ENCODE measurements at places on chromosomes 4 and X.
A peak's percentile ranks its signal among the peaks of the same experiment; 100 is the strongest.

DNA sequence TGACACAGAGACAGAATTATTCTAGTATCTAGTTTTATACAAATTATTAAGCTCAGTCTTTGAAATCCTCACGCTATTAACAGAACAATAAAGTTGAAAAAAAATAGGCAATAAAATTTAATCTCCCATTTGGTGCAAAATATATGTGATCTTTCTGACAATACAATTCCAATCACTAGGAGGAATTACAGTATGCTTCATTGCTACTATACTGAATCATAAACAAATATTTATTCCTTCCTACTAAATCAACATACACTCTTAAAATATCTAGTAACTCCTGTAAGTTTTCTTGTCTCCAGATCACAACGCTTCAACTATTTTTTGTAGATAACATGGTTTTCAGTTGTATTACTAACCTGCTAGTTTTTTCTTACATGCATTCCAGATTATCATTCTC lies 45.7 kb downstream of the KLHL8 start:
- no peak for DNase-seq

- no peak for DNase-seq
Observed at GRCh38 chr4:80535551-80535950, 200.0 kb downstream of the CFAP299 start.

DNA sequence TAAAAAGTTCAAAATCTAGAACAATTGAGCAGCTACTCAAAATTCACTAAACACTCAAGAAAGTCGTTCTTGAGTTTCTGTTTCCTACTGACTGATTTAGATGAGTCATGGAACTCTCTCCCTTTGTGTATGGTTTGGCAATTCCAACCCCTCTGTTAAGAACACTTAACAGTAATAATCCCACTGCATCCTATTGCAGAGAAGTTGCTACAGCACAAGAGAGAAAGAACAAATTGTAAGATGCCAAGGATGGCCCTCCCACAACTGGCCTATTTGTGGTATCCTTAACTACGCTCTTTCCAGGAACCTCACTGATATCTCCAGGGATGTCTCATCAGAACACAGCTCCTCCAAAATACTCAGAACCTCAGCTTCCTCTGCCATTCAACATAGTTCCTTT lies 701.8 kb upstream of the TENM3 start:
- no peak for DNase-seq

DNA sequence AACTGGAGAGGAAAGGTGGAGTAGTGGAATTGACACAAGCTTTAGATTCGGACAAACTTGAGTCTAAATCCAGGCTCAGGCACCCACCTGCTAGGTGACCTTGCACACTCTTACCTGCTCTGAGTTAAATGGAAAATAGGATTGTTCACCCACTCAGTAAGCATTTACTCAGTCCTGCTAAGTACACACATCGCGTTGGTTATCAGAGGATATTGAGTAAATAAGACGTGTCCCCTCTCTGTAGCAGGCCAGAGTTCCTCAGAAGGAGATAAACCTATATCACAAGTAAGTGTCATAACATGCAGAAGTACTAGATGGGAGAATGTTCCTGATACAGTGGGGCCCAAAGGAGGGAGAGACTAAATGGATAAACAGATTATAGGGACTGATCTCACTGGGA lies 117.7 kb downstream of the SMIM20 start:
- no peak for DNase-seq

DNA sequence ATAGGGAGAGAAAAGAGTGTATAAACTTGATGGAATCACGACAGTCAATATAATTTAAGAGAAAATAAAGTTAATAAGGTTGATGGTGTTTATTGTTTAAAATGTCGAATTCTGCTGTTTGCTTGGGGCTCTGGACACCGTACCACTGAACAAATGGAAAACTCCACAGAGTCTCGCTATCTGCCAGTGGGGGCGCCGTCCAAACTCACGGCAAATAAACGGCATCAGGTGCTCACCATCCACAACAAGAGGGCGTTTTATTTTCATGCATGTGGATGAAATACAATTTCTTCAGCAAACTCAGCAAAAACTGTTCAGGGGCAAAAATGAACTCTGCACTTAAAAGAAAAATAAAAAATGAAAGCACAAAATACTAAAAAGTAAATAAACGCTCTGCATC lies 46.6 kb upstream of the FAM47C start:
- no peak for DNase-seq

DNA sequence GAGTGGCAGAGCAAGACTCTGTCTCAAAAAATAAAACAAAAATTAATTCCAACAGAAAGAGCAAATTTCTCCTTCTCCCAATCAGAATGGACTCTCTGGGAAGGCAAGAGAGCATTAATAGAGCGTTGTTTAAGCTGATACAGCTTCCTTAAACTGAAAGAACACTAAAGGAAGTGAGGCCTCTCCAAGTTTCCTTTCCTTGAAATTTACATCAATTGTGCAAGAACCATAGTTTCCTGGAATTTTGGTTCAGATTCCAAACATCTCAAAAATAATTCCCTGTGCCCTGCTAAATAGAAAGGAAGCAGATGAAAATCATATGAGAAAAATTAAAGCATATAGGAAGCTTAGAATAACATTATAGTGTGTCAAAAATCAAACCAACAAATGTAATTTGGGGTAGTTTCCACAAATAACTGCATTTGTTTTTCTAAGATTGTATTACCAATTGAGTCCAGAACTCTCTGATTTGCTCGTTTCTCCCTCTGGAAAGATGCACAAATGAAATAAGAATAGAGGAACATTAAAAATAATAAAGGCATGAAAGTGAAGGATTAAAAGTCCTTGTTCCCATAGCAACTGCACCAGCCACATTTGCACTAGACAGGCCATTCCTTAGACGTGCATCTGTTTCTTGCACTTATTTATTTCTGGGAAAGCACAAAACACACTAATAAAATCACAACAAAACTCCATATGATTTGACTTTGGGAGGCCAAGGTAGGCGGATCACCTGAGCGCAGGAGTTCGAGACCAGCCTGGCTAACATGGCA lies 3.7 kb upstream of the FAM241A start:
- DNase-seq: no peak

DNA sequence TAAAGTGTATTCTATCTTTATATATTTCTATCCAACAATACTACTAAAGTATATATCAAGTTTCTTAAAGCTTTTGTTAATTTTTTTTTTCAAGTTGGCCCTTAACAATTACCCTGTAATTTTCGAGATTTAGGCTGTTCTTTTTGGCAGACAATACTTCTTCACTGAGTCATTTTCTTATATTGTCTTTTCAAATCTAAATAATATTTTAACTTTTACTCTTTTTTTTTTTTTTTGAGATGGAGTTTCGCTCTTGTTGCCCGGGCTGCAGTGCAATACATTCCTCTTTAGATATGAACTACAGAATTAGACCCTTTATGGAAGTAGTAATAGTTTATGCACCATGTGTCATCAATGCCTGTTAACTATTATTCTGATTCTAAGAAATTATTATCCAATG lies 120.7 kb downstream of the GLRA3 start:
- DNase-seq: no peak

GRCh38 chr4:6568689-6569332 lies 6.2 kb upstream of the MAN2B2 start:
- DNase-seq: no peak

GRCh38 chrX:111616786-111617185 lies 64.2 kb upstream of the ALG13 start:
- DNase-seq: no peak

DNA sequence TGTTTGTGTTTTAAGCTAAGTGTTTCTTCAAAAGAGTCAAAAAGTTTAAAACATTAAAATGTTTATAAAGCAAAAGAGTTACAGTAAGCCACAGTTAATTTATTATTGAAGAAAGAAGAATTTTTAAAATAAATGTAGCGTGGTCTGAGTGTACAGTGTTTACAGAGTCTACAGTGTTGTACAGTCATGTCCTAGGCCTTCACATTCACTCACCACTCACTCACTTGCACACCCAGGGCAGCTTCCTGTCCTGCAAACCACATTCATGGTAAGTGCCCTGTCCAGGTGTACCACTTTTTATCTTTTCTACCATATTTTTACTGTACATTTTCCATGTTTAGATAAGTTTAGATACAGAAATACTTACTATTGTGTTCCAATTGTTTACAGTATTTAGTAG lies 239.7 kb upstream of the AGA start:
- DNase-seq: no peak

DNA sequence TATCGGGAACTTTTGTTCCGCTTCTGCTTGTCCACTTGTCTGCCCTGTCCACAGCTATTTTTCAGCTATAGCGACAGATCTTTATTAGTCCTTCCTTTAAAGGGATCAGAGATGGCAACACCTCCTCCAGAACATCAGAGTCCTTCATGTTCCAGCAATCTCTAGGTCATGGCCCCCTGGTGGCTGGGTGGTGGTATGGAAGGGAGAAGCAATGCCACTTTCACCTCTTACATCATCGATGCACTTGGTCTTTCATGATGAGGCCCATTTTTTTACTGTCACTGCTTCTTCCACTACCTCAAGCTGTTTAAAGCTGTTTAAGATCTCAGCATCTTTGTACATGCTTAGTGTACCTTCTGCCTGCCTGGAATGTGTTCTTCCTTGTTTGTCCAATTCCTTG lies 106.7 kb downstream of the ARHGAP6 start:
- DNase-seq: peak; percentile 10

- no peak for DNase-seq
Observed at GRCh38 chrX:101682723-101683122, 23.1 kb upstream of the ARMCX2 start.

- DNase-seq: no peak
Observed at GRCh38 chr4:152862608-152863007, 73.5 kb upstream of the FHDC1 start.

GRCh38 chr4:179225594-179225993 lies 1783.4 kb upstream of the AGA start:
- DNase-seq: no peak

DNA sequence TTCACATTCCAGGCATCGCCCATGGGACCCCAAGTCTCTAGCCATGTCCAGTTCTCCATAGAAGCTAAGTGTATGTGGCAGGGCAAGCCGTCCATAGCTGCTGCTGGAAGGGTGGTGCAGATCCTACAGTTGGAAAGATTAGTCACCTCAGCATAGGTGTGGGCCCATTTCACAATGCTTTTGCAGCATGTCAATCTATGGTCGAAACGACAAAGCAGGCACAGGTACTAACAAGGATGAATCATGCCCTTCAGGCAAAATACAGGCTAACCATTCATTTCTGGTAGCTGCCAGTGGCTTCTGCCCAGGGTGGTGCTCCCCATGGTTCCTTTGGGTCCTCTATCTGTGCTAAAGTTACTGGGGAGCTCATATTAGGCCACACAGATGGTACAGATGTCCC lies 225.2 kb downstream of the ADGRL3 start:
- no peak for DNase-seq

DNA sequence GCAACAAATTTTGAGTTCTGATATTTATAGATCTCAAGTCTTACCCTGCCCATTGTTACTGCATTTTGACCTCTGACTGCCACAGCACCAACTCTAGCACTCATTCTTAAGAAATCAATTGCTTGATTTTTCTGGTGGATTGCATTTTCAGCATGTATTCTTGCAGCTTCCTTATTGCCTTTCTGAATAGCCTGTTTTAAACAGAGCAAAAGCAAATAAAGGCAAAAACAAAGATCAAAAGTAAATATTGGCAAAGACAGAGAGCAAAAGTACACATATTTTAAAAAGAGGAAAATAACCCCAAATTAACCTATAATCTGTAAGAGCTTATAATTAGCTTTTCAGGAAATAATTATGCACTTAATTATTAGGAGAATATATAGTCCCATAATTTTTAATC lies 129.4 kb upstream of the TENT5D start:
- DNase-seq: no peak

GRCh38 chrX:41785685-41786084 lies 61.7 kb downstream of the GPR82 start:
- no peak for DNase-seq

GRCh38 chrX:24494647-24495075 lies 29.6 kb downstream of the PDK3 start:
- DNase-seq: no peak

GRCh38 chr4:2222838-2223237 lies 19.1 kb downstream of the HAUS3 start:
- no peak for DNase-seq

DNA sequence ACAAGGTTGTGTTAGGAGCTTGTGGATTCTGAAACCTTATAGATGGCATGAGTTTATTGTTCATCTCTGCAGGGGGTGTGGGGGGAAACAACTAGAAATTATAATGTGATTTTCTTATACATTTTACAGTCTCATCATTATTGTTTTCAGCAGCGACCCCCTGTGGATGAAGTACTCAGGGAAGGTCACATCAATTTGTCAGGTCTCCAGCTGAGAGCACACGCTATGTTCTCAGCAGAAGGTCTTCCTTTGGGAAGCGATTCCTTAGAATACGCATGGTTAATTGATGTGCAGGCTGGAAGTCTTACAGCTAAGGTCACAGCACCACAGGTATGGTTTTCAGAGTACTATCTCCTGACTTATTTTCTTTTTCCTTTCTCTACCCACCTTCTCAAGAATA lies 72.2 kb downstream of the BLTP1 start:
- no peak for DNase-seq

DNA sequence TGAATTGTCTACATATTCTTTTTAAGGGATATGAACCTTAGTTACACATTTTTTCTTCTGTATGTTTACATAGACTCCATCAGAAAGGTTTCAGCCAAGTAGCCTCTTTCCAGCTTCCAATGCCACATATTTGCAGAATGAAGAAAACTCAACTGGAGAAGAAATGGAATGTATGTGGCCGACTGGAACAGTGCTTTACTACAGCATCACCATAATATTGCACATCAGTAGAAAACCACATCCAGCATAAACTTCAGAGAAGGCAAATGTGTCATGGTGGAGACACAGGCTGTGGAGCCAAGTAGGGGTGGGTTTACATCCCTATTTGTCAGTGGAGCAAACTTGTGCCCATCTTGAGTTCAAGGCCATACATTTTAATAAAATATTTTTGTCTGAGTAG lies 204.8 kb upstream of the LDB2 start:
- no peak for DNase-seq

DNA sequence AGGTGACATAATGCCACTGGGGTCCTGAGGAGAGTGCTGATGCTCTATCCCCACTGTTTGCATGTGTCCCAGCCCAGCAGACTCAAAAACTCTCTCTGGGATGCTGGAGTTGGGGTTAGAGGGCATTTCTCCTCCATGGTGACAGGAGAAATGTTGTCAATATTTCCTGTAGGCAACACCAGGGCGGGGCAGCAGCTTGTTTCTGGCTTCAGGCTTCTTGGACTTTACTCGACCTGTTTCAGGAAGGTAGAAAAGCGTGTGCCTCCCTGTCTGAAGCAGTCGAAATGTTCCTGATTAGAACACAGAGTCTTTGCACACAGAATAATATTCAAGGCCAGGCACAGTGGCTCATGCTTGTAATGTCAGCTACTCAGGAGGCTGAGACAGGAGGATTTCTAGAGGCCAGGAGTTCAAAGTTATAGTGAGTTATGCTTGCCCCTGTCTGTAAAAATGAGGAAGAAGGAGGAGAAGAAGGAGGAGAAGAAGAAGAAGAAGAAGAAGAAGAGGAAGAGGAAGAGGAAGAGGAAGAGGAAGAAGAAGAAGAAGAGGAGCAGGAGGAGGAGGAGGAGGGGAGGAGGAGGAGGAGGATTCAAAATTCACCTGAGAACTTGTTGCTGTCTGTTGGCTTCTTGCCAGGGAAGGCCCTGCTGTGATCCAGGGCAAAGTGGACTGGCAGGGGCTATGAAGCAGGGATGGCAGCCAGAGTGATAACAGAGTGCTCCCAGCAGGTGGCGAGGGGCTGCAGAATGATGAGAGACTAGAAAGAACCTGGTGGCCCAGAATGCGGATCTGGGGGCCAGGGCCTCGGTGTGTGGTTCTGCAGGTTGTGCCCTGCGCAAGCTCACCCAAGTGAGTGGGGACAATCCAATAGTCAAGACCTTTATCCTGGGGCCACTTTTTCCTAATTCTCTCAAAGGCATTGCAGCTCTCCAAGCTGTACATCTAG lies 82.9 kb downstream of the RTL5 start:
- DNase-seq: no peak
